ENCODE measurements at places on chromosomes 5 and 9.
A peak's percentile ranks its signal among the peaks of the same experiment; 100 is the strongest.

DNA sequence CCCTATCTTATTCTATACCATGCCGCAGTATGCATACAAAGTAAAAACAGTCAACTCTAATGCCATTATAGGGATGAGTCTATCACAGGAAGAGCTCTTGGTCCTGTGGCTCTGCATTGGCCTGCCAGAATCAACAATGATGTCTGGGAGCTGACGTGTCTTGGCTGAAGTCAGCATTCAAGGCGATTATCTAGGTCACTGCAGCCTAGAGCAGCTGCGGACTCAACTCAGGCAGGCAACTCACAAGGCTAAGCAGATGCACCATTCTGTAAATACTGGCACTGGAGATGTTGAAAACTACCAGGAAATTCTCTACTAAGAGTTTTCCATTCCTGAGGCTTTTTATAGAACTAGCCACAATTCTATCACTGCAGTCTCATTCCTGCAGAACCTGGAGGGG lies 13.3 kb downstream of the SPATA9 start:
- DNase-seq = peak; percentile 93

- no peak for DNase-seq
These were observed 3.4 kb downstream of the HAND1 start for GRCh38 chr5:154474396-154475334.

DNA sequence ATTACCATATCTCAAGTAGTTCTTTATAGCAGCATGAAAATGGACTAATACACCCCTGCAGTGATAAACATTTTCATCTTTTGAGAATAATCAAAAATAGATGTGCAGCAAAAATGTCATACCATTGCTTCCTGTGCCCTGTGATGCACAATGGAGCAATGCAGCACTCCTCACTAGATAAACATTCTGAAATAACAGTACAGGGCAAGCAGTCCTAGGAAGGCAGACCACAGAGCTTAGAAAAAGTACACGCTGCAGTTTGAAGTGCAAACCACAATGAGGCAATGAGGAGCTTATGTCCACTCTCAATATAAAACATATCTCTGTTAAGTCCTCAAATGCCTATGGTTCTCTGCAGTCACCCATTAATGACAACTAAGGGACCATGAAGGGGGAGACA lies 367.6 kb downstream of the PDE4D start:
- DNase-seq = peak; percentile 80

DNA sequence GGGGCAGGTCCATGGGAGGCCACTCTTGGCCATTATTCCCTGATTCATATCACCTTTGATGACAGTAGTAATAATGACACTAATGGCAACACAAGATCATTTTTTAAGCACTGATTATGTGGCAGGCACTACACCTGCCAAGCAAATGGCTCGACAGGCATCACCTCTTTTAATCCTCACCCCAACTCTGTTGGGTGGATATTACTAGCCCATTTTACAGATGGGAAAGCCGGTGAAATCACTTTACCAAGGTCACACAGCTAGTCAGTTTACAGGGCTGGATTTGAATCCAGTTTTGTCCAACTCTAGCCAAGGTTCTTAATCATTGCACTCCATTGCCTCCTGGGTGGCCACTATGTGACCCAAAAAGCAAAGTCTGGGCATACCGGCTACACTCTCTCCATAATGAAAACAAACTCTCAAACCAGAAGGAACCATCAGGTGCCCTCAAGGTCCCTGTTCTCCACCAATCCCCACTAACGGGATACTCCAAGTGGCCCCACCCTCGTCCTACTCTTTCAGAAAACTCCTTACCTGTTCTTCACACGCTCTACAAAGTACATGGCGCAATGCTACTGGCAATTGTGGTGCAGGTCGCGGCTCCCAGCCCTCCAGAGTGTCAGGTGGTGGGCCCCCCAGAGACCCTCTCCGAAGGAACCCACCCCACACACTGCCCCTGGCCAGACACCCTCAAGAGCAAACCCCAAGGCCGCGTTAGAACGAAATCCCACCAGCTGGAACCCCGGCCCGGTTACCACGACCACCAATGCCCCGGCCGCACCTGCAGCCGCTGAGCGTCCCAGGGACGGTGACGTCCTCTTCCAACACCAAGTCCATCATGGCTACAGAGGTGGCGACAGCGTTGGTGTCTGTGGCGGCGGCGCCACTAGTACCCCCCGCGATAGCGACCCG lies 572 bp downstream of the CDK5RAP2 start:
- DNase-seq = no peak

- DNase-seq = peak; percentile 85
These were observed 177.0 kb downstream of the CDK5RAP2 start for GRCh38 chr9:120402741-120403542.

DNA sequence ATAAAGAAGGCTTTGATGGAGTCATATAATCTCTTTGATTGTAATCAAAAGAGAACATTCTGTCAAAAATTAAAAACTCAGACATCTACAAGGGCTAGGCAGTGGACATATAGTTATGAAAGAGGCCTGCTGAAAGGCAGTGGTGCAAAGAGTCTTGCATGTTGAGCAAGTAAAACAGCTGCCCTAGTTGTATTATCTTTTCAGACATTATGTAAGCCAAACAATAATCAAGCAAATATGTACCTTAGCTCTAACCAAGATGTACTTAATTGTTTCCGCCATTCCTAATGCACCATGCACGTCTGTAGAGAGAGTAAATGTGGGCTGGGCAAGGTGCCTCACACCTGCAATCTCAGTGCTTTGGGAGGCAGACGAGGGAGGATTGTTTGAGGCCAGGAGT lies 14.3 kb downstream of the GAPT start:
- DNase-seq = no peak

GRCh38 chr9:112726428-112726827 lies 8.5 kb upstream of the INIP start:
- DNase-seq = no peak

- no peak for DNase-seq
These were observed 169.2 kb downstream of the SAXO1 start for GRCh38 chr9:18863791-18864190.

DNA sequence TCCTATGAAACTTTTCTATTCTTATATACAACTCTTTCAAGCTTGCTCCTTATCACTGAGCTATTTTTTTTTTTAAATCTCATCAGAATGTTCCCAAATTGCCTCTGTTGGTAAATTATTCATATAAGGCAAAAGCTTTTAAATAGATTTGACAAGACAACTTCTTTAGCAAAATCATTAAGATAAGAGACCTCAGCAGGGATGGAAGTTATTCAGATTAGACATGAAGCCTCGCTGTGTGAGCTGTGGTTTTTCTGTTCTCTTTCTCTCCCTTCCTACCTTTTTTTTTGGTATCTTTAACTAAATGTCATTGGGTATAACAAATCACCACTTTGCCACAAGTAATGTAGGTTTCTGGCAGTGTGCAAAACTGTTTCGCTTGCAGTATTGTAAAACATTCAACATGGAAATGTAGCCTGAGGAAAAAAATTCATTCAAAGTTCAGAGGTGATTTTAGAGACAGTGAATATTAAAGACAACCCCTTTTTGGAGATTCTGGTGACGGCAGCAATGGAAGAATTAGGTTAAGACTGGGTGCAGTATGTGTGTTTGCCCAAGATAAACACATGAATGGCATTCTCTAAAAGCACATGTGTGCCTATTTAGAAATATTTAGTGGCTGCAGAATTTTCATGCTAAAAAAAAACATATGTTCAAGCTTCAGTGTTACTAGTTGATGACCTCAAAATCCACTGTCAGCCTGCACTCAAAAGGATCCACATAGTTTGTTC lies 467.1 kb downstream of the ZNF608 start:
- DNase-seq = no peak

GRCh38 chr5:178274781-178275537 lies 42.4 kb upstream of the PHYKPL start:
- no peak for DNase-seq

- no peak for DNase-seq
These were observed 11.7 kb upstream of the FGF1 start for GRCh38 chr5:142697356-142698255.

GRCh38 chr5:21254161-21254560 lies 1266.2 kb upstream of the CDH18 start:
- no peak for DNase-seq

DNA sequence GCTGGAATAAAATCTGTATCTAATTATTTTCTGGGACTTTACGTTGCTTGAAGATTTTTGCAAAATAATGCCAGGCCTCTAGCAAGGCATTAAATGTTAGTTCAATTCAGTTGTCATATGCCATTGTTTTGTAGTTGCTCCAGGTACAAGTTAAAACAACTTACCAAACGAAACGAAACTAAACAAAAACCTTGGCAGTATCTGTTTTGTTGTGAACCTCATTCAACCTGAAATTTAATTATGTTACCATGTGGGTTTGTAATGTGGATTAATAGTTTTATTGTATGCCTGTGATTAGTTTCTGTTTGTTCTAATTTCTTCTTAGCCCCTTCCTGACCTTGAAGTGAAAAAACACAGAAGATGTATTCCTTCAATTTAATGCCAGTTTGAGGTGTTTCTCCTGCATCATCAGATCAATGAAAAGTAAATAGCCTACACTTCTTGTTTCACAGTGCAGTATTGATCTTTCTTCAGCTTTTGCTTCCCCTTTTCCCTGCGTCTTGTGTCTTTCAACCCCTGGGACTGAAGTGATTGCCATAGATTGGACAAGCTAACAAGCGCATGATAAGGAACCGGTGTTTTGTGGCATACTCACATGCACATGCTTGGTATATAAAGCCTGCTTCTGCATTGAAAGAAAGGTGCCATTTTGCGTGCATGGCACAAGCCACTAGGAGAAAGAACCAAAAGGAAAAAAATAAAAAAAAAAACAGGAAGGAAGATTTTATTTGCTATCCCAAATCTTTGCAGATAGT lies 699.0 kb upstream of the ARRDC3 start:
- DNase-seq = no peak

DNA sequence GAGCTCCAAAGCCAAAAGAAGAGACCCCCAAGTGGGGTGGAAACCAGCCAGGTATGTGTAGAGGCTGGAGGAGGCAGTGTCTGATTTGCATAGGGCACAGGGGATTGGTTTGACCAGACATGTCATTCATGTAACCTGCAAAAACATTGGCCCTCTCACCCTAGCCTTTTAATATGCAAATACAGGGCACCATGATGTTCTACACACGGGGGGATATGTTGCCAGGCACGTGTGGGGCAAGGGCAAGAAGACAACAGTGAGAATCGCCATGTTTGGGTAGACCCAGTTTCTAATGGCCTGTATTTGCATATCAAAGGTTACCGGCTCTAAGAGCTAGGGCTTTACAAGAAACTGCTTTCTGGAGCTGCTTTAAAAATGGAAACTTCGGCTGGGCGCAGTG lies 208.9 kb downstream of the GOLPH3 start:
- DNase-seq = no peak

GRCh38 chr5:5736007-5736406 lies 313.5 kb downstream of the ICE1 start:
- no peak for DNase-seq

DNA sequence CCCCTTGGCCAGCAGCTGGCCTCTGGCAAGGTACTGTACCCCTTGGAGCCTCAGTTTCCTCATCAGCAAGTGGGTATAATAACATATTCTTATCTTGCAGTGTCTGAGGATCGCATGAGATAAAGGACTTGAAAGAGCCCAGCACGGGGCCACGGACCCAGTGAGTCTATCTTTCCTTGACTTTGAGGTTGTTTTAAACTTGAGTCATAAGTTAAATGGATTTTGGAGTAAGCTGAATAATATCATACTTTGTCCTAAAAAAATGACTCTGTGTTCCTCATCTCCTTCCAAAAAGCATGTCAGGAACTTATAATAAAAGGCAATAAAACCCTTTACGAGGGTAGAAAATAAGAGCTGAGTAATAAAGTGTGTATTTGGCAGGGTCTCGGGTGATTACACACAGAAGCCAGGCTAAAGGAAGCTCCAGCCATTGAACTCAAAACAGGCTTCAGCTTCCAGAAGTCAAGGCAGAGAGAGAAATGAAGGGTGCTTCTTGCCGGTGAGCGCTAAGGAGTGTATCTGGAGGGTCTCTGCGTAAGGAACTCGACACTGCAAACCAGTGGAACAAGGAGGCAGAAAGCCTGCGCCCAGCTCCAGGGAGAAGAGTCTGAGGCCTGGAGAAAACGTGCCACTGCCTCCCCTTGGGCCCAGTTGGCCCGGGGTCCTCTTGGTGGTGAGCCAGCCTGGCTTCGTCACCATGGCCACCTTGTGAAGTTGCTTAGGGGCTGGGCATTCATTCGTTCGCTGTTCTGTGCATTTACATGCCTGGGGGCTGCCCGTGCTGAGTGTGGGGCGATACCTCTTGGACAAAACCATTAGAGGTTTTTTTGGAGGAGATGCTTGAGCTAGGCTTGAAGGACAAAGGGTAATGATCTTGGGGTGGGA lies 72.4 kb upstream of the PHYKPL start:
- no peak for DNase-seq

GRCh38 chr5:105899726-105900125 lies 1771.0 kb downstream of the EFNA5 start:
- no peak for DNase-seq

DNA sequence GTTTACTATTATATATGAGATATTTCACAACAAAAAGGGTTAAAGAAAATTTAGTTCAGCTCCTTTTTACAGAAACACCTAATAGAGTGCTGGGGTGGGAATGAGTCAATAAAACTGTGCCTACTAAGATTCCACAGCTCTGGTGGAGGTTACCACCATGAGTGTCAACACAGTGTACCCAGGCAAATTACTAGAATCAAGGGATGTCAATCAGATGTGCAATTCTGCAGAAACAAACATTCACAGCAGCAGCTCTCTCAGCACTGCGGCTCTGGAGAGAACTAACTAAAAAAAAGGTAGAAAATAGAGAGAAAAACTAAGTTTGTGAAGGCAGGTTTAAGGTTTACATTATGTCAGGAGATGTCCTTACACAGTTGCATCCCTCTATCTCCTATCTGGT lies 1313.0 kb downstream of the MAT2B start:
- DNase-seq = no peak

DNA sequence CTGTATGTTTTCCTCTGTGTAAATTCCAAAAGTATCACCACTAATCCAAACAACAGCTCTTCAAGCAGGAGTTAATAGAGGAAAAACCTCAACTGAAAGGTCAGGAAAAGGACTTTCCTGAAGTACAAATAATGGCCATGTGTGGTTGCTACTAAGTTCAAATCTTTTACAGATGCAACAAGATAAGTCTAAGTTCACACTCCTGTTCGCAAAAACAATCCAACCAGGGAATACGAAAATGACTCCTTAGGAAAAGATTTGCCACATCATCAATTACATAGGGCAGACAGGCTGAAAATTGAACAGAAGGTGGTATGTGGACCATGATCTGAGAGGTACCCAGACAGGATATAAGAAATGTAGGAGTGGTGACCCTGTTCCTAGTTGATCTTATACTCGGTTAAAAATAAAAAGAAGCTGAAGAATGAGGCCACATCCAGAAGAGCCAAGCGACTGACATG lies 210.2 kb downstream of the TSSK1B start:
- no peak for DNase-seq

Measured in brain pericyte (primary cell).